ENCODE measurements at places on chromosomes 3 and 15.

- DNase-seq: no peak
Observed at GRCh38 chr3:125695688-125696087, 100.4 kb upstream of the OSBPL11 start.

- DNase-seq: no peak
Observed at GRCh38 chr15:92610101-92610520, 45.5 kb downstream of the FAM174B start.

GRCh38 chr3:58271901-58272501, 34.0 kb upstream of the RPP14 start:
- no peak for DNase-seq

- no peak for DNase-seq
Observed at GRCh38 chr3:127903611-127904375, 11.2 kb upstream of the KBTBD12 start.

DNA sequence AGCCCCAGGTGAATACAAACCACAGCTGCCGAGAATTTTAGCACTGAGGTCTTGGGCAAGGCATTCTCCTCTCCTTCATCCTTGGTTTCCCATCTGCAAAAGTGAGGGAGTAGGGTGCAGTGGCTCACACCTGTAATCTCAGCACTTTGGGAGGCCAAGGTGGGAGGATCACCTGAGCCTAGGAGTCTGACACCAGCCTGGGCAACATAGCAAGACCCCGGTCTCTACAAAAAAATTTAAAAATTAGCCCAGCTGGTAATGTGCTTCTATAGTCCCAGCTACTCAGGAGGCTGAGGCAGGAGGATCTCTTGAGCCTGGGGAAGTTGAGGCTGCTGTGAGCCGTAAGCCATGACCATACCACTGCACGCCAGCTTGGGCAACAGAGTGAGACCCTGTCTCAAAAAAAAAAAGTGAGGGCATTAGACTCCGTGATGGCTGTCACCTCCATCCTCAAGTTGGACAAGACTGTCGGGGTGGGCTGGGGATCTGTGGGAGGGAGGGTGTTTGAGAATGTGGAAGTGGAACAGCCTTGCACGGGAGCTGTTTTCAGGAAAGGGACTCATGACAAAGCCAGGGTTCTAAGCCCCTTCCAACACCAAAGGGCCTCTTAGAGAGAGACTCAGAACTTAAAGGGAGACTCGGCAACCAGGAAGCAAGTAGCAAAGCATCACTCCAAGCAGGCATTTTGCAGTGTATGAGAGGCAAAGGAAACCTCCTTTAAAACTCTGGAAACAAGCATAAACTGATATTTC, 46.0 kb upstream of the FURIN start:
- DNase-seq: no peak

DNA sequence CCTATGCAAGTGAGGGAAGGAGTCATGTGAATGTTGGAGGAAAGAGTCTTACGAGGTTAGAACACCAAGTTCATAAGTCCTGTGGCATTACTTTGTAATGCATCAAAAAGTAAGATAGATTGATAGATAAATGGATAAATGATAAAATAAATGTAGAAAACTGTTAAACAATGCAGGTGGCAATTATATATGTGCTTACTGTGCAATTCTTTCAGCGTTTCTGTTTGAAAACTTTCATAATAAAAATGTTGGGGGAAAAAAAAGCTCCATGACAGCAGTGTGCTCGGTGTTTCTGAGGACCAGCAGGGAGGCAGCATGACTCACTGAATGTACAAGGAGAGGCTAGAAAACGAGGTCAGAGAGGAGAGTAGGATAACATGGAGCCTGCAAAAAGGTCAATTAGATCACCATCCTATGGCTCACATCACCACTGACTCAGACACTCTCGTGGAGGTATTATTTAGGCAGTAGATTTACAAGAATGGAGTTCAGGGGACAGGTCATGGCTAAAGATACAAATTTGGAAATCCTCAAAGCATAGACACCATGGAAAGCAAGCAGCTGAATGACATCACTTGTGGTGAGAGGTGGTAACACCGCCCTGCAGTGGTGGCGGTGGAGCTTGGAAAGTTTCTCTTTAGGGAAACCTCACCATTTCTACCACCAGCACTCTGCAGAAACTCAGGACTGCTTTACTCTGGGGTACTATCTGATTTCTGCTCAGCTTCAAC, 219.8 kb downstream of the CTNNB1 start:
- DNase-seq: no peak

GRCh38 chr3:69484507-69485393, 98.9 kb upstream of the FRMD4B start:
- no peak for DNase-seq

GRCh38 chr3:119659606-119660291, 640 bp downstream of the POPDC2 start:
- DNase-seq: no peak

DNA sequence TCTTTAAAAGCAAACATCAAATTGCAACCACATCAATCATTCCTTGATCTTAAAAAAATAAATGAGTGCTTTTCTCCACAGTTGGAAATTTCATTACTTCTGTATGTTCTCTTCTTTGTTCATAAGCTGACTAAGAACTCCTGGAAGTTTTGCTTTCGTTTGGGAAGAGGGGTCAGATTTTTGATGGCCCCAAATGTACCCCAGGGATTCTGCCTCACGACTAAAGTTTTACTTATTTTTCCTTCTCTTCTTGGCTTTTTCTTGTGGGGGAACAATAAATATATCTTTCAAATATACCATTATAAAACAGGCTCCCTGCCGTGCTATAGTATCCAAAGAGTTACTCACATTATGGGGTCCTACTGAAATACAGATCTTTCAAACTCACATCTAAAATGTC, 215.0 kb upstream of the CDIN1 start:
- DNase-seq: no peak

- no peak for DNase-seq
Observed at GRCh38 chr3:59938828-59939227, 889.0 kb upstream of the CFAP20DC start.

GRCh38 chr15:41944313-41944940, 27.9 kb downstream of the EHD4 start:
- DNase-seq: no peak
